Body of pancreas (tissue), 4 donors: ENCODE measurements at places on chromosomes 3 and 15.

- H3K4me3 ChIP-seq = no peak overlapping the region
- H3K27ac ChIP-seq = no peak overlapping the region
- DNase-seq = no peak
- H3K27me3 ChIP-seq = no peaks in the 10 kb centered on the region
- H3K36me3 ChIP-seq = no peaks in the 10 kb centered on the region
Observed at GRCh38 chr3:183533412-183534132, 21.9 kb downstream of the KLHL6 start.

- H3K27ac ChIP-seq = no peak overlapping the region
- no peaks in the 10 kb centered on the region for H3K4me1 ChIP-seq
- no peak for DNase-seq
Observed at GRCh38 chr3:149267565-149267964, 45.9 kb upstream of the CP start.

DNA sequence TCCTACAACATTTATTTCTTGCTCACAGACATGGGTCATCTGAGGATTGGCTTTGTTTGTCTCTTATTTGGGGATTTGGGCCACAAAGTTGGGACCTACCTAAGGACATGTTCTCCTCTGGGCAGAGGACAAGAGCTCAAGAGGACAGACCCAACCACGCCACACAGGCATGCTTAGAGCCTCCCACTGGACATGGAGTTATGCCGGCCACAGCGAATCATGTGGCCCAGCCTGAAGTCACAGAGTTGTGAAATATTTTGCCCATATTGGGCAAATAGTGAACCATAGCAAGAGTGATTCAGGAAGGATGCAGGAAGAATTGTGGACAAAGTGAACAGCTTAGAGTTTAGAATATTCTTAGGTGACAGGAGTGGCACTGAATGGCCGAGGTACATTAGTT lies 9.9 kb downstream of the TRAK1 start:
- no peaks in the 10 kb centered on the region for H3K36me3 ChIP-seq
- H3K27me3 ChIP-seq = no peaks in the 10 kb centered on the region
- H3K27ac ChIP-seq = no peak overlapping the region
- DNase-seq = peak; percentile 41
- H3K4me3 ChIP-seq = no peak overlapping the region
- peaks cover 9% of the 10 kb centered on the region for H3K4me1 ChIP-seq

- peak; percentile 19 for DNase-seq
- peaks cover 43% of the 10 kb centered on the region for H3K4me1 ChIP-seq
- no peaks in the 10 kb centered on the region for H3K27me3 ChIP-seq
Observed at GRCh38 chr3:125054449-125055329, 1.1 kb downstream of the HEG1 start.

DNA sequence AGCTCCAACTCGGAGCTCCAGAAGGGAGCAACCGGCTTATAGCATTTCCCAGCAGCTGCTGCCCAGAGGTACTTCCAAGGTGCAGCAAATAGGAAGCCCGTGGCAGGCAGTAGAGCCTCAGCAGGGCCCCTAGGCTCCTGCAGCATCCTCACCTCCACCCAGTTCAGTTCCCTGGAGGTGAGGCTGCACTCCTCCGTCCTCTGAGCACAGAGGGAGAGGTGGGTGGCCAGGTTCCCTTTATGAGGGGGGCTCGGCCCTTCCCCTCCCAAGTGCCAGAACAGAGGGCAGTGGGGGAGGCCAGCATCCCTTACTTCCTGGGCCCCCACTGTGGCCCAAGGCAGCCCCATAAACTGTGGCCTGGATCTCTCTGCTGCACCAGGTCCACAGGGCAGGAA lies 150.2 kb downstream of the ATP10A start:
- no peak overlapping the region for H3K4me3 ChIP-seq
- H3K36me3 ChIP-seq = no peaks in the 10 kb centered on the region
- DNase-seq = no peak
- no peak overlapping the region for H3K27ac ChIP-seq
- no peaks in the 10 kb centered on the region for H3K4me1 ChIP-seq

DNA sequence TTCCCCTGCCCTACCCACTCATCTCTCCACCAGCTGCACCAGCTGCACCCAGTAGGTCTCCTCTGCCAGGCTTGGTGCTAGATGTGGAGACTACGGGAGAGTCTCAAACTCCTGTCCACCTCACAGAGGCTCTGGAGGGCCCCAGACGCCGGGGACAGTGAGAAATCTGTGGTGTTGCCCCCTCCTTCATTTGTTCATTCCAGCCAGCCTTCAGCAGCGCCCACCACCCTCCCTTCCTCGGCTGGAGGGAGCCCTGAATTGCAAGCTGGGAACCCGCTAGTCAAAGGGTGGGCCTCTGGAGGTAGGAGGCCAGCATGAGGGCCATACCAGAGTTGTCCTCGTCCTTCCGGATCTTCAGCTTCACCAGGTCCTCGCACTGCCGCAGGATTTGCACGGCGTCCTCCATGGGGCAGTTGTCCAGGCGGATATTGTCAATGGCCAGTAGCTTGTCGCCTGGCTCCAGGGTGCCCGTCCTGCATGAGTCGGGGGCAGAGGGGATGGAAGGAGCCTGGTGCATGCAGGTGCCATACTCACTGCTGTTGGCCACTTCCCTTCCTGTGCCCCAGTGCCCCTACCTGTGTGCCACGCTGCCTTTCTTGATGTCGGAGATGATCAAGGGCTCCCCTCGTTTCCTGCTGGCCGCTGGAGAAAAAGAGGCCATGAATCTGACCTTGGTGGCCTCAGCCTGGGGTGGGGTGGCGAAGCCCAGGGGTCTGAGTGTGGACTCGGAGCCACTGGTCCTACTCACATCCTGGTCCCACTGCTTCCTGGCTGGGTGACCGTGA lies 29.1 kb downstream of the GRIP2 start:
- no peak overlapping the region for H3K4me3 ChIP-seq
- no peaks in the 10 kb centered on the region for H3K36me3 ChIP-seq
- H3K4me1 ChIP-seq = no peaks in the 10 kb centered on the region

GRCh38 chr3:176595307-176595706 lies 602.0 kb downstream of the TBL1XR1 start:
- H3K4me1 ChIP-seq = peaks cover 4% of the 10 kb centered on the region
- no peaks in the 10 kb centered on the region for H3K27me3 ChIP-seq
- no peak overlapping the region for H3K27ac ChIP-seq
- no peak overlapping the region for H3K4me3 ChIP-seq
- DNase-seq = no peak

GRCh38 chr3:197353867-197354567 lies 55.6 kb upstream of the DLG1 start:
- H3K4me3 ChIP-seq = no peak overlapping the region
- H3K4me1 ChIP-seq = peaks cover 8% of the 10 kb centered on the region
- no peaks in the 10 kb centered on the region for H3K27me3 ChIP-seq
- no peaks in the 10 kb centered on the region for H3K36me3 ChIP-seq
- H3K27ac ChIP-seq = no peak overlapping the region

GRCh38 chr3:26962492-26963360 lies 340.2 kb downstream of the LRRC3B start:
- no peak overlapping the region for H3K27ac ChIP-seq
- H3K4me1 ChIP-seq = no peaks in the 10 kb centered on the region
- DNase-seq = no peak
- H3K36me3 ChIP-seq = no peaks in the 10 kb centered on the region
- no peaks in the 10 kb centered on the region for H3K27me3 ChIP-seq

- DNase-seq = no peak
- H3K4me1 ChIP-seq = no peaks in the 10 kb centered on the region
- no peak overlapping the region for H3K4me3 ChIP-seq
Observed at GRCh38 chr15:71716990-71717389, 93.4 kb upstream of the NR2E3 start.

- no peak overlapping the region for H3K4me3 ChIP-seq
- H3K36me3 ChIP-seq = no peaks in the 10 kb centered on the region
- H3K4me1 ChIP-seq = no peaks in the 10 kb centered on the region
Observed at GRCh38 chr3:191775451-191776233, 314.7 kb downstream of the PYDC2 start.

DNA sequence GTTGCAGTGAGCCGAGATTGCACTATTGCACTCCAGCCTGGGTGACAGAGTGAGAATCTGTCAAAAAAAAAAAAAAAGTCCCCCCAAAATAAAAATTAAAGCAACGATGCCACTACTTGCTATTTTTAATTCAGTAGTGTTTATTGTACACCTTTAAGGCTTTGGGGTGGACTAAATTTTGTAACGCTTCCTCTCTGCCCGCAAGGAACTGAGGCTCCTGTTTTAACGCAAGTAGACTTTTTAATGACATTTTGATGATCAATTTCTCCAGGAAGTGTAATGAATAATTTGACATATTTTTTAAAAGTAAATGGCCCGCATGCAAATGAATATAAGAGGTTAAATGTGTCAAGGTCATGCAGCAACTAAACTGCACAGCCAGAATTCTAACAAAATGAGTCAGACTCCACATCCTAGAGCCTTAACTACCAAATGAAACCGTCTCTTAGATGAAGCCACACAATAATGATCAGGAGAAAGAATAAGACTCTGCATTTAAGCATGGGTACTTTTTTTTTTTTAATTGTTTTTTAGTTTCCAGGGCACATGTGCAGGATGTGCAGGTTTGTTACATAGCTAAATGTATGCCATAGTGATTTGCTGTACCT lies 96.8 kb upstream of the LMOD3 start:
- no peak overlapping the region for H3K27ac ChIP-seq
- no peak for DNase-seq
- H3K4me1 ChIP-seq = no peaks in the 10 kb centered on the region
- H3K36me3 ChIP-seq = no peaks in the 10 kb centered on the region

GRCh38 chr3:40523781-40524180 lies 979 bp upstream of the ZNF621 start:
- H3K4me1 ChIP-seq = peaks cover 27% of the 10 kb centered on the region
- no peak overlapping the region for H3K4me3 ChIP-seq
- H3K27me3 ChIP-seq = no peaks in the 10 kb centered on the region
- H3K27ac ChIP-seq = peak overlapping the region; percentile 83

- no peak overlapping the region for H3K27ac ChIP-seq
- no peak overlapping the region for H3K4me3 ChIP-seq
- DNase-seq = no peak
- no peaks in the 10 kb centered on the region for H3K27me3 ChIP-seq
- H3K4me1 ChIP-seq = no peaks in the 10 kb centered on the region
- H3K36me3 ChIP-seq = no peaks in the 10 kb centered on the region
Observed at GRCh38 chr3:126316501-126316939, 40.7 kb downstream of the KLF15 start.

DNA sequence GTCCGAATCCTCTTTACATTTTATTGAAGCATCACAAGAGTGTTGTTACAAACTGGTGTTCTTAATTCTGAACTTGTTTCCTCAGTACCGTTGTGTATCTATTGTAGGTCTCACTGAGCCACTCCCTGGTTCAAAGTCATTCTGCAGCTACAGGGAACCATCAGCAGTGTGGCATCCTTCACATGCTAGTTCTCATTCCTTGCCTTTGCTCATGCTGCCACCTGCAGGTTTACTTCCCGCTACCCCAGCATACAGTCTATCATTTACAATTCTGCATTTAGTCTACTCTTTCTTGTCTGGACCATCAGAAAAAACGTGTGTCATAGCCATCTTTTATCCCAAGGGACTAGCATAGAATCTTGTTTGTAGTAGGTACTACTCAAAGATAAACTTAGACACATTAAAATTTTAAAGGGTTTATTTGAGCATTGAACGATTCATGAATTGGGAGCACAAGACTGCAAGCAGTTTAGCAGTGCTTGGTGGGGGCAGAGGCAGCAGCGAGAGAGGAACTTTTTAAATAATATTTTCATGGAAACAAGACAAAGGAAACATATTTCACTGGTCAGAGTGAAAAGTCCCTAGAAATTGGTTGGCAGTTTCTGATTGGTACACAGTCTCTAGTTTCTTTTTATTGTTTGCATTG lies 402.1 kb downstream of the CADM2 start:
- no peaks in the 10 kb centered on the region for H3K36me3 ChIP-seq
- H3K4me1 ChIP-seq = no peaks in the 10 kb centered on the region
- no peak overlapping the region for H3K27ac ChIP-seq
- no peaks in the 10 kb centered on the region for H3K27me3 ChIP-seq
- peak; percentile 44 for DNase-seq
